ENCODE measurements at places on chromosomes 2 and 18.

DNA sequence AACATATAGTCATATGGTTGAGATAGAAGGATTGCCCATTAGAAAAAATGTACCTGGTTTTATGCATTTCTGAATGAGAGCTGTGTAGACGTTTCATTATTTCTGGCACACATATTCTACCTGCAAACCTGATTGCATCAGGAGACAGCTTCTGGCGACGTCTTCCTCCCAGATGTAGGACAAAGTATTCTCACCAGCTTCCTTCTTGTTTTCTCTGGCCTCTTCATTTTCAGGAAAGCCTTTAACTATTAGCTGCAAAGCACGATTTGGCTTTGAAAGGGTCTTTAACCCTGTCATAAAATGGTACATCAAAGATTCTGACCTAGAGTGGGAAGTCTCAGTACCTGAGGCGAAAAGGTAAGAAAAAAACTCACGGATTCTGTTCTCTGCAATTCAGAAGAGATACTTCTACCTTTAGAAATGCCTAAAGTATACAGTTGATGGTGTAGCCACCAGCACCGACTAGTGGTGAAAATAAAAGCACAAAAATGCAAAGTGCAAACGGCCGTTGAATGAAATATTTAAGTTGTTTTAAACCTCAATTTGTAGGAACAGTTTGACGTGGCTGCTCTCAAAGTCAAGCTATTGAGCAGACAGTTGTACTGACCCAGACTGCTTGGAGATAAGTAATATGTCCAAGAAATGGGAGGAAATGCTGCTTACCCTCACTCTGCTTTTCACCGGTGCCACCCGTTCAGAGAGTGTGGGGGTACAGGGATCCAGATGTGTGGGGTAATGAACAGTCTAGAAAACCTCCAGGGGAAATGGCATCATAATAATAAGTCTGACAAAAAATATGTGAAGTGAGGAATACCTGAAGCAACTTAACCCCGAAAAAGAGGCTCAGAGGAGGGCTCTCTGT is 20.2 kb downstream of the IL18RAP start:
- DNase-seq = no peak

DNA sequence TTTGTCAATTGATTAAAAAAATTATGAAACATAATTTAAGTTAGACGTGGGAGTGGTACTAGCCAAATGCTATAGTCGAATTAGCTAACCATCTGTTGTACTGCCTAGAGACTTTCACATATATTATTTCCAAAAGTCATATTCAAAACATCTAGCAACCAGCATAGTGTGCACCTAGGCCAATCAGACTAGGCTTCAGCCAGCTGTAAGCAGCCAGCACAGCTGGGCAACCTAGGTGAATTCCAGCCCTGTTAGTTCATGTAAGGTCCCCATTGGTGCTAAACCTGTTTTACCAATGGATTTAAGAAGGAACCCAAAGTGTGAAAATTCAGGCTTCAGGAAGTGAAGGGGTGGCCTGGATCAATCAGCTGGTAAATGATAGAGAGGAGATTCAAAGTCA is 144.3 kb downstream of the BCL2 start:
- no peak for DNase-seq

DNA sequence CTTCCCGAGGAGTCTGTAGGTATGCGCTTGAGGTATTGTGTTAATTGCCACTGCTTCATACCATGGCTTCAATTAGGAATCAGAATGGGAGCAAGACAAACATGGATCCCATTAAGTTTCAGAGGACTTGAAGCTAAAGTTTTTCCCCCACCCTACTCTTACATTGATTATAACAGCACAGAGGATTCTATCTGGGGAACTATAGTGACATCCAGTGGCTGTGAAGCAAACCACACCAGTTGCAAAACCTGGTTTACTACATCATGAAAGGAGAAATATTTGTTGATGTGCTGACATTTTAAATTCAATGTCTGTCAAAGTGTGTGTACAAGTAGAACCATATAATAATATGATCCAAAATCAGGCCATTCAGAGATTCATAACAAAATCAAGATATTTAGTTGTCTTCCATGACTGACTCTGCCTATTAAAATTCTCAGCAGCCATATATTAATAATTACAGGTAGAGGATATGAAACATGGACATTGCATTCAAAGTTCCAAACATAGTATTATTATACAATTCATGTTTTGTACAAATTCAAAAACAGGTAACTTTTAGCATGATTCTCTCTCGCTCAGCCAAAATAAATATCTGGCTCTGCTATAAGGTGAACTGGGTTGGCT is 82.9 kb downstream of the GRB14 start:
- no peak for DNase-seq

DNA sequence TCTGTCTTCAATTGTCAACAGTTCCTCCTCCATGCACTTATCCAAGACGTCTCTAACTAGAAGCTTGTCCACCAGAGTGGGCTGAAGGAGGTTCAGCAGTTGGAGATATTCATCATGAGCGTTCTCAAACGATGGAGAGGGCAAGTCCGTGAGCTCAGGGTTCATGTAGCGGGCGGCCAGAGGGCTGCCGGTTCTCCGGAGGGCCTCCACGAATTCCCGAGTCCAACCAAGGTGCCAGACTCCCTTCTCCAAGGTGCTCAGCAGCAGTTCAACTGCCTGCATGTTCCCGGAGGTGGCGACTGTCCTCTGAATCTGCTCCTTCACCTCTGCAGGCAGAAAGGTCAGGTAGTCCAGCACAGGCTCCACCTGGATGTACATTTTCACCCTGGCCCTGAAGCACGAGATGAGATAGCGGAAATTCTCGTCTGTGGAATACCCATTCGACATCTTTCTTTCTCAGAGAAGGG is 590 bp downstream of the IFIH1 start:
- peak; percentile 13 for DNase-seq

GRCh38 chr18:12394428-12394827 is 13.3 kb upstream of the PRELID3A start:
- DNase-seq = no peak

DNA sequence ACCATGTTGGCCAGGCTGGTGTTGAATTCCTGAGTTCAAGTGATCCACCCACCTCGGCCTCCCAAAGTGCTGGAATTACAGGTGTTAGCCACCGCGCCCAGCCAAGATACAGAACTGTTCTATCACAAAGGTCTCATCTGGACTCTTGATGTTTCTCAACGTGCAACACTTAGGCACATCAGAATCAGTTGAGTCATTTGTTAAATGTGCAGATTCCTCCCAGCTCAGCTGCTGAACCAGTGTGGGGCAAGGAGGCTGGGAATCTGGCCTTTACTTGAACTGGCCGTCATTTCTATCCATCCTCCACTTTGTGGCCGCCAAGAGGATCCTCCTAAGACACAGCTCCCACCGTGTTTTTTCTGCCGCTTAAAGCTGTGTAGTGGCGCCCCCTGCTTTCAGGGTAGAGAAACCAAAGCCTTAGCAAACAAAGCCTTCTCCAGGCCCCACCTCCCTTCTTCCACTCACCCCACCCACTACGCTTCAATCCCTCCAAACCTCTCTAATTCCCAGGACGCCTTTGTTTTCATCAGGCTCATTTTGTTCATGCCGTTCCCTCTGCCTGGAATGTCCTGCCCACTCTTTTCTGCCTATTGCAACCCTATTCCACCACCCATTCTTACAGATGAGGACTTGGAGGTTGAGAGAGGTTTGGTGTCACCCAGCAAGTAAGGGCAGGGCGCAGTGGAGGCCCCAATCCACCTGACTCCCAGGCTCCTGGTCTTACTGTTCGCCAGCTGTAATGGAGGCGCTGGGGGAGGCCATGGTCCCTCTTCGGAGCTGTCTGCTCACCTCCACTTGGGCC is 776 bp upstream of the SPEG start:
- no peak for DNase-seq

GRCh38 chr2:186835628-186836027 is 13.3 kb downstream of the ZSWIM2 start:
- DNase-seq = no peak

- no peak for DNase-seq
Observed at GRCh38 chr2:8006626-8007025, 675.2 kb upstream of the ID2 start.

GRCh38 chr18:77207540-77207939 is 42.1 kb upstream of the GALR1 start:
- no peak for DNase-seq

Measured in activated CD8-positive, alpha-beta memory T cell treated with anti-CD3 and anti-CD28 coated beads for 48 hours (primary cell).